ENCODE measurements at places on chromosomes 6 and 20.

DNA sequence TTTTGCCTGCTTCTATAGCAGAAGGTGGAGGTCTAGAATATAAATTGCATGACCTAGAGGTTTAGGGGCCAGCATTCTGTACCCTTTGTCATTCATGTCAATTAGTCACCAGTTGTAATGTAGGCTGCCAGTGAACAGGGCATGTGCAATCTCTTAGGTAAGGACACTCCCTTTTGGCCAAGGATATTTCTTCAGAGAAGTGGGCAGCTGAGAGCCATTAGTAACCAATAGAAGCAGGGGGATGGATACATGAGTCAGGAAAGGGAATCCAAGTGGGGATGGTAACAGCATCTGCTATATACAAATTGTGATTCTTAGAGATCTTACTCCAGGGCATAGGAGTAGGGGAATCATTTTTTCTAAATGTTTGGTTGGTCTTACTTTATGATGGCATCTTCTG lies 494.2 kb upstream of the JAG1 start:
- no peak for DNase-seq

DNA sequence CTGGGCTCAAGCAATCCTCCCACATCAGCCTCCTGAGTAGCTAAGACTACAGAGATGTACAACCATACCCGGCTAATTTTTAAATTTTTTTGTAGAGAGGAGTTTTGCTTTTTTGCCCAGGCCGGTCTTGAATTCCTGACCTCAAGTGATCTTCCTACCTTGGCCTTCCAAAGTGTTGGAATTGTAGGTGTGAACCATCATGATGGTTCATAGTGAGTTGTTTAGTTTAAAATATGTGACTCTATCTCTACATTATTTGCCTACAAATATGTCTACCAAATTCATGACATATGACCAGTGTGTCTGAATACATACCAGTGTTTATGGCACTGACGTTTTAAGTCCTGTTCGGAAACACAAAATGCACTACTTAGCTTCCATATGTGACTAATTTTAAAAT lies 154.9 kb downstream of the GMPR start:
- no peak for DNase-seq

GRCh38 chr6:129208415-129209034 lies 325.6 kb downstream of the LAMA2 start:
- DNase-seq = no peak

GRCh38 chr20:16040742-16041141 lies 532.5 kb downstream of the KIF16B start:
- DNase-seq = no peak

GRCh38 chr6:133756078-133756695 lies 132.7 kb upstream of the TCF21 start:
- DNase-seq = no peak

DNA sequence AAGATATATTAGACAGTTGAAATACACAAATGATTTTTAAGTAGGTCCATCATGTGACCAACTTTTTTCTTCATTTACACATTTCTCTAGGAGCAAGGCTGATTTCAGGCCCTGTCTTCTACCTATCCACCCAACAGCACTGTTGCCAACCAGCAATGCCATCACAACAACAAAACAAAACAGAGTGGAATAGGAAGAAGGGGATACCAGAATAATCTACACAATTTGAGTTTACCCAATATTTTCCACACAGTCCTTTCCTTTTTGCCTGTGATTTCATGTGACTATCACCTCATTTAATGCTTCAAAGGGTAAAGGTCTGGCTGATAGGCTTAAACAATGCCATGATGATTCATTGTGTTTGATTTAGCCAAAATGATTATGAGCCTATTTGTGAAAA lies 94.9 kb downstream of the MTFR2 start:
- DNase-seq = no peak

DNA sequence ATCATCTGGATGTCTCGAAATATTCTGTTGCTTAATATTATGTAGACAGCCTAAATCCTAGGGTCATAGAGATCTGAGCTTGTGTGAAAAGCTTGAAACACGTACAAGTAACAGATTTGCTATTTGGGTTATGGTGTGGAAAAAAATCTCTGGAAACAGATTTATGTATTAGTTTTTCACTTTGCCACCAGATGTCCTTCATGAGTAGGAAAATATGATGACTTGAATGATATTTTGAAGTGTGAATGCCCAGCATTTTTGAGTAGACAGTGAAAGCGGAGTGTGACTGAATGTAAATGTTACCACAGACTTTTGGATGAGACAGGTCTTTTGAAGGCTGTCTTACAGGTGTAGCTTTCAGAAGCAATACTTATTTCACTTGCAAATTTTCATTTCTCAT lies 4.2 kb upstream of the BMP6 start:
- DNase-seq = no peak

GRCh38 chr6:96520171-96521115 lies 1.2 kb upstream of the UFL1 start:
- DNase-seq = no peak

GRCh38 chr6:29557320-29557719 lies 2.2 kb downstream of the UBD start:
- no peak for DNase-seq

DNA sequence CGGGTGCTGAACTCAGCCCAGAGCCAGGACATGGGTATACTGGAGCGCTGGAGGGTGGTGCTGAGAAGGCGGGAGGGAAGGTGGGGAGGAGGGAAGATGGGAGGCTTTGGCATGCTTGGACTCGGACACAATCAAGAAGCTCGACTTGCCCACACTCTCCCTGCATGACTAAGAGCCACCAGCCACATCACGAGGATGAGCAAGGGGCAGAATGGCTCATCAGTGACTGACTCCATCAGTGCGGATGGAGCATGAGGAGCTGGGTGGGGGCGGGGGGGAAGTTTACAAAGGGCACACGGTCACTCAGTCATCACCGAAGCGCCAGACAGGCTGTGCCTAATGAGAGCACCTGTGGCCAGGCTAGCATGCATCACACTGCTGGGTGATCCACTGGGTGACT lies 222.8 kb downstream of the KIF16B start:
- no peak for DNase-seq

DNA sequence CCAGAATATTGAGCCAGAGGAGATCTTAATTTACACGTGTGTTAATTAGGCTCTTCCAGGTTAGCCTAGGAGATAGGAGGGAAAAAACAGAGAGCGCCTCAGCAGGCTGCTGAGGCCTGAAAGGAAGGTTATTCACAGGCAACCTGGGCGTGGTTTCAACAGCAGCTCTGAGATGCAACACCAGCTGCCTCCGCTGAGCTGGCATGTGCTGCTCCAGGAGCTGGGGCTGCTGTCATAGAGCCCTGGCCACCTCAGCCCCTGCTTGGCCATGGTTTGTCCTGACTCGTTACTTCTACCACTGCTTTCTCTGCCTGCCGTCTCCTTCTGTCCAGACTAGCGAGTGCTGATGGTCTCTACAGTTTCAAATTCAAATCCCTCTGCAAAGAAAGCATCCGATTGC lies 32.4 kb upstream of the RPP40 start:
- DNase-seq = no peak

DNA sequence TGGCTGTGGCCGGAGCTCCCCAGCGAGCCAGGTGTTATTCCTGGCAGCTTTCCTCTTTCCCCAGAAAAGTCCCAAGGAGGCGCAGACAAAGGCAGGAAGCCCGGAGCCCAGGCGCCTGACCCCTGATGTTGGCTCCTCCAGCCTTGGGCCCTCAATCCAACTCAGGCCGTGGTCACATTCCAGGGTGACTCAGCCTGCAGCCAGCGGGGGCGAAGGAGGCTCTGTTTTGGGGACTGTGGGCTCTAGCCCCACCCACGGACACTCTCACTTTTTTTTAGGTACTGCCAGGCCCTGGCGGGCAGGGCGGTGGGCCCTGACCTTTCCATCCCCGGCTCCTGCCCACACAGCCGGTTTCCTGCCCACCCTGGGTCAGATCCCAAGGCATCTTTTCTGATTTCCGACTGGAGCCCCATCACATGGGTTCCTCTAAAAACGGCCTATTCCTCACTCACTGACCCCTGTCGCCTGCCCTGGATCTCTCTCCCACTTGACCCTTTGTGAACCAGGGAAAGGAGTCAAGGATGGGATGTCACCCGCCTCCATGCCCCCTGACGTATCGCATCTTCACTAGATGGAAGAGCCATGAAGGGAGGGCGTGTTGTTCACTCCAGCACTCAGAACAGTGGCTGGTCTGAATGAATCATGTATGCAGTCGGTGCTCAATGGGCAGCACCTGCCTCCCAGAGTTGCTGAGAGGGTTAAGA lies 5.5 kb downstream of the PTGIS start:
- DNase-seq = no peak

DNA sequence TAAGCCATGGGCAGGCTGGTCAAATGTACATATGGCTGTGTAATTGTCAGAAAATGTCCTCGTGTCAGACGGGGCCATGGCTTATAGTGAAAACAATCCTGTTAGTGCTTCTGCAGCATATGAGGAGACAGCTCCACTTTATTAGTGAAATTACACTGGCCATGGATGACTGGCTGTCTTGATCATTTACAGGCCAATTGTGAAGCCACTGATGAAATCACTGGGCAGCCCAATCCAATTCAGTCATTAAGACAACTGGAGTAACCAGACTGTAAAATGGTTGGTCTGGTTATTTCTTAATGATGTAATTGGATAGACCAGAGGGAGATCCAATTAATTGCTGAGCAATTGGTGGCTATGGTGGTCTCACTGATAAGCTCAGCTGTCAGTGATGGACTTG lies 749.5 kb downstream of the KIF16B start:
- DNase-seq = no peak
